ENCODE measurements at places on chromosomes 12 and 14.

DNA sequence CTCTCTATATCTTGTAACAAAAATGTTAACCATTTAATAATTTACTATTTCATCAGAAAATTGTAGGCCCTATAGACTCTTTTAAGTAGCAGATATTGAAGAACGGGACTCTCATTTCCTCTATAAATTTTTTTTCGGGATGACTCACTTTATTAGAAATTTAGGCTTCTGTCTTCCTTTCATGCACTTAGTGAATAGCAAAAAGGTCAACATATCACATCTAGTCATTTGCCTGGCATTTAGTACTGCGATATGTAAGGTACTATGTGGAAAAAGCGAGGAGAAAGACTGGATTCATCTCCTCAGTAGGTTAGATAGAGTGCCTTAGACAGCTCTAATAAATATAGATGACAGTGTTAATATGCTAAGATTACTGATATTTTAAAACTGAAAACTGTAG lies 166.3 kb upstream of the PTPRQ start:
- no peak for DNase-seq

- DNase-seq: no peak
These were observed 4.8 kb downstream of the ITGA7 start for GRCh38 chr12:55702861-55703260.

DNA sequence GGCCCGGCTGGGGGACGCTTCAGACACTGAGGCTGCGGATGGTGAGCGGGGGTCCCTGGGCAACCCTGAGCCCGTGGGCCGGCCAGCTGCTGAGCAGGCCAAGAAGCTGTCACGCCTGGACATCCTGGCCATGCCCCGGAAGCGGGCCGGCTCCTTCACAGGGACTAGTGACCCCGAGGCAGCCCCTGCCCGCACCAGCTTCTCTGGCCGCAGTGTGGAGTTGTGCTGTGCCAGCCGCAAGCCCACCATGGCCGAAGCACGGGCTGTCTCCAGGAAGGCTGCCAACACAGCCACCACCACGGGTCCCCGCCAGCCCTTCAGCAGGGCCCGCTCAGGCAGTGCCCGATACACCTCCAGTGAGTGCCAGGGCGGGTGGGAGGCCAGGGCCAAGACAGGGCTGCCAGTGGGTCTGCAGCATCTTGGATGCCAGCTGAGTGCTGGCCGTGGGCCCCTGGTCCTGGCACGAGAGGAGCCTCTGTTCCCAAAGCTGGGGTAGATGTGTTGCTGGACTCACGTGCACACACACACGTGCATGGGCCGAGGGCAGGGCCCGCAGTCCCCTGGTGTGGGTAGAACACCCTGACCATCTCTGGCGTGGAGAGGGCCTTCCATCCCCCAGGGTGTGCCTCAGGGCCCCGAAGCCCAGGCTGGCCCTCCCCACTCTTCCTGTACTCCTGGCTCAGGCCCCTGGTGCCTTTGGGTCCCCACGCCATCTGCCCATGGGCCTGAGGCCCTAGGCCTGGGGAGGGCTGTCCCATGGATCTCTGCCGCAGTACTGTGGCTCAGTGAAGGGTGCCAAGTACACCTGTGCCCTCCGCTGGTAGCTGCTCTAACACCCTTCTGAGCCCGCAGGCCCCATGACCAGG lies 22.8 kb downstream of the CEP170B start:
- no peak for DNase-seq

GRCh38 chr12:102388469-102388868 lies 91.9 kb downstream of the IGF1 start:
- DNase-seq: no peak

DNA sequence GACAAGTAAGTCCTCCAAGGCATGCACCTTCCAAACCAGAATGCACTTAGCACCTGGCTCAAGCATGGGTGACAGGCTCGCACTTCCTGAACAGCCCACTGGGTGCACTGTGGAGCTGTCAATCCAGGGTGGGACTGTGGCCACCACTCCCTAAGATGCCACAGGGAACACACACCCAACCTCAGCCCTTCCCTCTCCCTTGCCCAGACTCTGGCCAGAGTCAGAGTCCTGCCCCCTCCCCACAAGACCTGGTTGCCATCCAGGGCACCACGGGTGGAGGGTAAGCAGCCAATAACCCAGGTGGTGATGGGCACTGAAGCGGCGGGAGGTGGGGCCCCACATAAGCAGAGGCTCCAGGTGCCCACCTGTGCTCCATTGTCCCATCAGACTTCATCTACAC lies 160.6 kb downstream of the MYRFL start:
- DNase-seq: no peak

GRCh38 chr12:112162241-112162790 lies 37.0 kb downstream of the TRAFD1 start:
- DNase-seq: no peak

DNA sequence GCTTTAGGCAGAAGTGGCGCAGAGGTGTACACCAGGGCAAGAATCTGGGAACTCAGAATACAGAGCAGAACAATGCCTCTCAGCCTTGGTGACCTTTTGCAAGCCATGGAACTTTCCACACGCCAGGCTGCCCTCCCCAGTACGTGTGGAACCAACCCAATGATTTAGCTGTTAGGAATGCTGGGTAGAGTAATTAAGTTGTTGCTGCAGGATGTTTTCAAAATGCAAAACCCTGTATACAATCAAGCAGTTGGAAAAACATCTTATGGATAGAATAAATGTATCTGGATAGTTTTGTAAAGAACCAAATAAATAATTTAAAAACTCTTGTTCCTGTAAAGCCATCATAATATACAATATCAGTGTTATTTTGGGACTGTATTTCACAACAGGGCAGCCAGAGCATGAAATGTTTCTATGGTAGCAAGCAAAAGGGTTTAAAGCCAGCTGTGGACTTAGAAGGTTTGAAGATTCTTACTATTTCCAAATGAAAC lies 19.4 kb downstream of the PPP1R36 start:
- DNase-seq: no peak

- no peak for DNase-seq
These were observed 1222.3 kb upstream of the SEL1L start for GRCh38 chr14:82755923-82756322.

- no peak for DNase-seq
These were observed 65.3 kb downstream of the IFT43 start for GRCh38 chr14:76050797-76051392.

- no peak for DNase-seq
These were observed 92.5 kb downstream of the SSPN start for GRCh38 chr12:26287671-26288381.

DNA sequence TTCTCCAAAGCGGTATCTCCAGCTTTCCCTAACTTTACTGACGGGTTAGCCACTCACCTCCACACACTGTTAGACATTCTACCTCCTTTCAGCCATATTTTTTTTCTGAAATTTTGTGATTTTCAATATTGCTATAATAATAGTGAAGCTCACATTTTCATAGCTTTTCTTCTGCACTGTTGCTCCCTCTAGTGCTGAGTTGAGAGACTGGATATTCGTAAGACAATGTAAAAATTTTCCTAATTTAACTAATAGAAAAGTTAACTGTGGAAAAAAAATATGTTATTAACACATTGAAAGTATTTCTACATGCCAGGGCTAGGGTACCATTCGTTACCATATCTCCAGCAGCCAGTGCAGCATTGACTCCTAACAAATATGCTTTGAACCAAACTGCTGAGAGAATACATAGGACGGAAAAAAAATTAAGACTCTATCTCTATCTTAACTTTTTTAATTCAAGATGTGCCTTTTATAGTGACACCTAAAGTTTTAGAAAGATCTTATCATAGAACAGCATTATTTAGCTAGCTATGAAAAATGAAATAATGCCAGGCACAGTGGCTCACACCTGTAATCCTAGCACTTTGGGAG lies 48.7 kb upstream of the ABCC9 start:
- DNase-seq: no peak

DNA sequence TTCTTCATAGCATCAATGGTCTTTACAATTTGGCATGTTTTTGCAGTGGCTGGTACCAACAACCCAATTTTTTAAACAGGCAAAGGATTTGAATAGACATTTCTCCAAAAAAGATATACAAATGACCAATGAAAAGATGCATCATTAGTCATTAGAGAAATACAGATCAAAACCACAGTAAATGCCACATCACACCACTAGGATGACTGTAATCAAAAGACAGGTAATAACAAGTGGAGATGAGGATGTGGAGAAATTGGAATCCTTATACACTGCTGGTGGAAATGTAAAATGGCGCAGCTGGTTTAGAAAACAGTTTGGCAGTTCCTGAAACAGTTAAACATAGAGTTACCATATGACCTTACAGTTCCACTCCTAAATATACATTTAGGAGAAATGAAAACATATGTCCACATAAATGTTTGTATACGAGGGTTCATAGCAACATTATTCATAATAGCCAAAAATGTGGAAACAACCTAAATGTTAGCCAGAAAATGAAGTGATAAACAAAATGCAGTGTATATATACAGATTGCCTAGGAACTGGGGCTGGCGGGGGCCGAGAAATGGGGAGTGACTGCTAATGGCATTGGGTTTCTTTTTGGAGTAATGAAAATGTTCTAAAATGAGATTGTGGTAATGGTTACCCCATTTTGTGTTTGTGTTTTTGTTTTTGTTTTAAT lies 55.2 kb downstream of the TGFB3 start:
- DNase-seq: no peak

DNA sequence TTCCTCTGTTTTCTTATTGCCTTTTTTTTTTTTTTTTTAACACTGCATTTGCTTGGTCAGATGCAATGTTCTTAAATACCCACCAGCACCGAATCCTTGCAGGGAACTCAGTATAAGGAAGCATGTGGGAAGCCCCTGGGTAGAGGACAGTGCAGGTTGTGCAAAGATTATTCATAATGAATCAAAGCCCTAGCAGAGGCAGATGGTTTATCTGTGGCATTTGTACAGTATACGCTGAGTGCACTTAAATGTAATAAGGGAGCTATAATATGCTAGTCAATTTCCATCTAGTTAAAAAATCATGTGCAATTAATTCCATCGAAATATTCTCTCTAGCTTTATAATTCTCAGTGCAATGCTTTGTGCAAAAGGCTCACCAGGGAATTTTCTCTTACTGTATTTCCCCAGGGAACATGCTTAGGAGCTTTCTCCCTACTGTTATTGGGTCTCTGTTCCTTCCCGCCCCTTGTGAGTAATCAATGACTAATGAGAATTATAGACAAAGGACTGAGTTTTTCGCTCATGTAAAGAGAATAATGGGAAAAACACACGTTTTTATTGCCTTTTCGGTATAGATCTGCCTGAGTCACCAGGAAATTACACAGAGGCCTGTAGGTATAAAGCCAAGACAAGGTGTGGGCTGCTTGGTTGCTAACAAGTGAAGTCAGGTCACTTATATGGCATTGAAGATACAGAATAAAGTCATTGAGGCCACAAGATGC lies 1214.3 kb upstream of the TMEM132C start:
- no peak for DNase-seq

DNA sequence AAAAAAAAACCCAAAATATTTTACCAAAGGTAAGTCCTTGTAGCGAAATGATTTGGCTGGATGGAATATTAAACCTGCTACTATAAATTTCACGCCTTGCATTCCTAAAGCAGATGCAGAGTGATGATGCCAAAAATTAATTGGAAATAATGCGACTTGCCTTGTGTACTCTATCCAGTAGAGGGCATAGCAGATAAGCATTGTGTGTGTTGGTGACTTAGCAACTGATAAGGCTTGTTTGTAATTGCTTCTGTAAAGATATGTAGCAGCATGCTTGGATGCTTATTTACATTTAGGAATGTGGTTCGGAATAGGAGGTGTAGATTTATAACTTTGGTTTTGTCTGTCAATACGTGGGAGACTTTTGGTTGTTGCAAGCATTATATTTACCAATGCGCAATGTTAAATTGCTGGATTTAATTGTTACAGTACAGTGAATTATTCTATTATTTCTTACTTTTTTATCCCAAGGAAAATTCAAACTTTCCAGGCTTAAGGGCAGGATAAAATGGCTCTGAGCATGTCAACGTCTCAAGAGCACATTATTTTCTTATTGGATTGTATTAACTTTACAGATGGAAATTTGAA lies 80.5 kb downstream of the TMEM260 start:
- DNase-seq: no peak

GRCh38 chr14:29814156-29815015 lies 113.3 kb downstream of the PRKD1 start:
- DNase-seq: no peak

- DNase-seq: no peak
These were observed 940 bp downstream of the MOAP1 start for GRCh38 chr14:93183596-93184317.

- DNase-seq: no peak
These were observed 637.2 kb downstream of the TMTC2 start for GRCh38 chr12:83323866-83324265.

GRCh38 chr12:108373111-108373510 lies 34.0 kb upstream of the CMKLR1 start:
- DNase-seq: no peak

GRCh38 chr14:105168979-105169507 lies 467 bp upstream of the JAG2 start:
- no peak for DNase-seq

DNA sequence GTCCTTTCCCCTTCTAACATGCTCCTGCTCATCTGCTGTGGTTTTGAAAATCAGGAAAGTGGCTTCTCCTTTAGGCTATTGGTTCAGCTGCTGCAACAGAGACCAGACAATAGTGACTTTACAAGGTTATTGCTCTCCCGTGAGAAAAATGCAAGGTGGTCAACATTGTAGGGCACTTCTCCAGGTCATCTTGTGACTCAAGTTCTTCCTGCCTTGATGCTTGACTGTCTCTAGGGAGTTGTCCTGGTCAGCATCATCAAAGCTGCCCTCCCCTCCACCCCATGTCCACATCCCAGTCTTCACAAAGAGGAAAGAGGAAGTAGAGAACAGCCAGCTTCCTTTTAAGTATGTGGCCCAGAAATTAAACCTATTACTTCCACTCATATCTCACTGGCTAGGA lies 3.9 kb upstream of the TMEM63C start:
- no peak for DNase-seq

DNA sequence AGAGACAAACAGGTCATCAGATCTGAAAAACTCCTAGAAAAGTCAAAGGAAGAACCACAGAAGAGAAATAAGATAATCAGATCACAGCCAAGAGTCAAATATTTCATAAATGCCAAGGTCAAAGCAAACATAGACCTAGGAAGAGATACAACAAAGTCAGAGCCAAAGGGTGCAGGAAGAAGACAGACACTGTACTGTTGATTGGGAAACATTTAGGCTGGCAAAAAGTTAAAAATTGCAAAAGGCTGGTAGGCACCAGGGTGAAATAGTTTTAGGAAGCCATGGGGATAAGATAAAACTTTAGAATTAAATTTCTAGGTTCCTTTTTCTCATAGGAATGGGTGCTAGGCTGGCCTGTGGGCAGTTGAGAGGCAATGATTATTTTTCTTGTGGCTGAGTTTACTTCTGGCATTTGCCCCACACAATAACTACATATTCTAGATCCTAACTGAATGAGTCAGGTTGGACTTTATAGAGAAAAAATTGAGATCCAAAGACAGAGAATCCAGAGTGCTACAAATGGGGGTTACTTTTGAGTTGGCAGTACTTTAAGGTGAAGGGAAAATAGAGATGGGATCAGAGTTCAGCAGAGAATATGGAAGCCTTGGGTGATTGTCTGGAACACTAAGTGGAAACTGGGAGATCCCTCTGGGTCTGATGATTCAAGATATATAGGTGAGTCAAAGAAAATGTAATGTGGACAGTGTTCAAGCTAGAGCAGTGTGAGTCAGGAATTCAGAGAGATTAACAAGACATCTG lies 215.5 kb downstream of the C12orf50 start:
- DNase-seq: no peak

All from cortex of kidney (tissue), 1 donor.